Mammary epithelial cell (primary cell): ENCODE measurements at places on chromosomes 5 and 9. TPM values are rescaled to one million over a fixed set of nuclear protein-coding genes. Genes with fewer than 3 reads are reported as not detected.
A peak's percentile ranks its signal among the peaks of the same experiment; 100 is the strongest.

GRCh38 chr9:121613009-121613752 lies 38.3 kb upstream of the DAB2IP start:
- no peak for DNase-seq

LECT2 gene
- not detected for total RNA-seq

DNA sequence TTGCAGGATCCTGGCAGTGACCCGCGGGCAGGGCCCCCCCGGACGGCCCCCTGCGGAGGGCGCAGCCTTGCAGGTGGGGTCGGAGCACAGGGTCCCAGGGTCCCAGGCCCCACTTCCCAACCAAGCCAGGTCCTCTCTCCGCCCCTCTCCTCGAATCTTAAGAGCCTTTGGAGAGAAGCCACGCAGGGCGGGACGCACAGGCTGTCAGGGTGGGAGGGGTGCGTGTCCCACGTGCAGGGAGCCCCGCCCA lies 18.4 kb upstream of the EGFL7 start:
- peak; percentile 39 for DNase-seq

GRCh38 chr5:3604501-3604900 lies 8.9 kb downstream of the IRX1 start:
- peak; percentile 92 for DNase-seq

DNA sequence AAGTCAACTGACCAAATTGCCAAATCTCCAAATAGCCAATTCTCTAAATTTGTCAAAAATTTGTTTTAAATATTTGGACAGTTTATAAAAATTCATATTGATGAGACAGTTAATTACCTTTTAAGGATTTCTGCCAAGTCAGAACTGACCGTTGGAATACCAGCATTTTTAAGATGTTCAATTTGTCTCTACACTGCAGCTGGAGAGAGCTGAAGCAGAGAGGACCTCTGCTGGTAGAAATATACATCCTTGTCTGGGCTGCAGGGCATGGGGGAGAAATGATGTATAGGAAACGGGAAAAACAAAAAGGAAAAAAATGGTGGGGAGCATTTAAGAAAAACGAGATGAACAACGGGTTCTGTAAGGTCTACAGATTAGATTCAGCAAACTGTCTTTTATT lies 16.8 kb downstream of the NR6A1 start:
- DNase-seq: no peak
